ENCODE measurements at places on chromosomes 1 and 21.
A peak's percentile ranks its signal among the peaks of the same experiment; 100 is the strongest.

- no peak for DNase-seq
Observed at GRCh38 chr1:168285521-168285790, 4.8 kb downstream of the TBX19 start.

DNA sequence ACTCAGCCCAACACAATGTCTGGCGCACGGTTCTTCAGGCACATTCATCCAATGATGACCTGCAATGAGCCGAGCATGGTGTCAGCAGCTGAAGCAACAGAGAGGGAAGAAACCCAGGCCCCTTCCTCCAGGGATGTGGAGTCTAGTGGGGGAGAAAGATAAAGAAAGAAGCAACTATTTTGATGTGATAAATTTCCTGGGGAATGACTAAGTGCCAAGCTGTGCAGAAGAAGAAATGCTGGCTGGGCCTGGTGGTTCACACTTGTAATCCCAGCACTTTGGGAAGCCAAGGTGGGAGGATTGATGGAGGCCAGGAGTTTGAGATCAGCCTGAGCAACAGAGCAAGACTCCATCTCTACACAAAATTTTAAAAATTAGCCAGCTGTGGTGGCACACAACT, 561.8 kb downstream of the KIF26B start:
- DNase-seq = no peak

GRCh38 chr1:59526240-59526639, 229.3 kb downstream of the FGGY start:
- DNase-seq = no peak

DNA sequence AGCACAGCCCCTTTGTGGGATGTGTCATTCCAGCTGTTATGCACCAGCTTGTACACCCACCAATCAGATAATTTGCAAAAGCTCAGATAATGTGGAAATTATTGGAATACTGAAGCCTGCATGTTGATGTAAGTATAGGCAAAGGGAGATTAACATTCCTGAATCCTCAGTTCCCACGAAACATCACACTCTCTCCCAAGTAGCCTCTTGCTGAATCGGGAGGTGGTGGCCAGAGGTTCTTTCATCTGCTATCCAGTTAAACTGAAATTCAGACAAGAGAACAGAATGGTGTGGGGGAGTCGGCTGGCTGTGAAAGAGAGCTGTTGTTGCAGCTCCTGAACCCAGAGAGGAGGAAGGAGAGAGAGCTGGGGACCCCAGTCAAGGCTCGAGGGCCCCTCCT, 170.9 kb downstream of the ZBTB18 start:
- no peak for DNase-seq

DNA sequence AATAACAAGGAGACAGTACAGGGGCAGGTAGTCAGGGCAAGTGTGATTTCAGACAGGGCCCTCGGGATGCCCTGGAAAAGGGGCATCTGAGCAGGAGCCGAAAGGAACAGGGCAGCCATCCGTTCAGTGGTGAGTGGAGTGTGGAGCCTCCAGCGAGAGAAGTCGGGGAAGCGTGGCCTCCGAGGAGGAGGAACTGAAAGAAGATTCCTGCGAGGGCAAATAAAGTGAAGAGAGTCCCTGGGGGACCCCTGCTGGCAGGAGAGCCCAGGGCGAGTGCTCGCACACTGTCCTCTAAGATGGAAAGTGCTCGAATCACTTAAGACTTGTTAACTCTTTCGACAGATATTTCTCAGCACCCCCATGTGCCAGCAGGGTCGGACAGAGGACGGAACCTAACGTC, 3.5 kb upstream of the UTS2 start:
- DNase-seq = no peak

DNA sequence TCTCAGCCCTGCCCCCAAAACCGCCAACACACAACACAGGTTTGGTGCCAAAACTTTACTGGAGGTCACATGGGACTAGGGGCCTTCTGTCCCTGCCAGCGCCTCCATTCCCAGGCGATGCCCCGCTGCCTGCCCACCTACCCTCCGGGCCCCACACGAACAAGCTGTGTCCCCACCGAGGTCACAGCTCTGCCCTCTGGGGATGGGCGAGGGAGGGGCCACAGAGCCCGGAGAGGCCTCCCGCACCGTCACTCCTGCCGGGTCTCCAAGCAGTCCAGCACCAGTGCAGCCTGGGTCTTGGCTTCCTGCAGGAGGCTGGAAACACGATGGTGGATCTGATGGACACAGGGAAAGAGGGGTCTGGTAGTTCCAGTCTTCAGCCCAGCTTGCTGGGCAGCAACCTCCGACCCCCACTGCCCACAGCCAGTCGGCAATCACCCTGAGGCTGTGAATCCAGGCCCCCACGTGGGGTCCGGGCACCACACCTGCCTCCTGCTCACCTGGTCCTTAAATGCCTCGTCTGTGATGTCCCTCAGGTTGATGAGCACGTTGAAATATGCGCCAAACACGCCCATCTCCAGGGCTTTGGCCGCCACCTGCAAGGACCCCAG, 18.5 kb downstream of the FTCD start:
- no peak for DNase-seq

DNA sequence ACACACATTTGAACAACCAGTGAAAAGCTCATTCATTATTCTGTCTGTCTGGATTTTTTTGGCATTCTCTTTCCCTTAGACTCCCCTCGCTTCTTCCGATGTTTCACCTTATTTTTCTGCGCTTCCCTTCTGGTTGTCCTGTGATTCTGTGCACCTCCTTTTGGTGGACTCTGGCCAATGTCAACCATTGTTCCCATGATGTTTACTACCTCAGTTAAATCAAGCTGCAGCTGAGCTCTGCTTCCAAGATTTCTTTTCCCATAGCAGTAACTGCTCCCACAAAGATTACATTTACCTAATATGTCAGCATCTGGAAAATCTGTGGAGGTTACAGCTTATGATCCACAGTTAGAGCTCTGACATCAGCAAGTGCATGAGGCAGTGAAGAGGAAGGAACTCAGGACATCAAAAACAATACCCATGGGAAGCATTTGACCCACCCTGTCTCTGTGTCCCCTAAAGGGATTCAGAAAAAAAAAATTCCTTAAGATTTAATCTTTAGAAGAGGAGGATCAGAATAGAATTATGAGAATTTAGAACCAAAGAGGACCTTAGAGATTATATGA, 69.9 kb upstream of the ADAMTS5 start:
- no peak for DNase-seq

GRCh38 chr1:26861889-26862378, 1.0 kb upstream of the SFN start:
- DNase-seq = peak; percentile 49

DNA sequence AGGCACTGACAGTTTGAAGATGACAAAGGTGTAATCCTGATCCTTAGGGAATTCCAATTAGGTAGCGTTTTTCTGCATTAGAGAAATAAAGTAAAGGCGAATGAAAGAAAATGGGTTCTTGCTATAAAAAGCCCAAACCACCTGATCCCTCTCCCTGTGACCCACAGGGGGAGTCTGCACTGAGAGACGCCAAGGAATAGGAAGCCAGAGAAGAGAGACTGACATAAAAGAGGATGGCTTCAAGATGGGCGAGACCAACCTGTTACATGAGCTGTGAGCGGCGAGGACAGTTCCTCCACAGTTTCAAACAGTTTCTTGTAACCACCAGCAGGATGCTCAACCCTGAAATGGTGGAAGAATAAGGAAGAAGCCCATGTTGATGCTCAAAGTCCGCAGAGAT, 1.4 kb downstream of the RPE65 start:
- DNase-seq = no peak

GRCh38 chr1:168148916-168149315, 12.2 kb upstream of the GPR161 start:
- DNase-seq = no peak

GRCh38 chr1:238073991-238074390, 183.3 kb upstream of the ZP4 start:
- no peak for DNase-seq

- peak; percentile 92 for DNase-seq
Observed at GRCh38 chr1:212558693-212559480, 49.7 kb upstream of the ATF3 start.

DNA sequence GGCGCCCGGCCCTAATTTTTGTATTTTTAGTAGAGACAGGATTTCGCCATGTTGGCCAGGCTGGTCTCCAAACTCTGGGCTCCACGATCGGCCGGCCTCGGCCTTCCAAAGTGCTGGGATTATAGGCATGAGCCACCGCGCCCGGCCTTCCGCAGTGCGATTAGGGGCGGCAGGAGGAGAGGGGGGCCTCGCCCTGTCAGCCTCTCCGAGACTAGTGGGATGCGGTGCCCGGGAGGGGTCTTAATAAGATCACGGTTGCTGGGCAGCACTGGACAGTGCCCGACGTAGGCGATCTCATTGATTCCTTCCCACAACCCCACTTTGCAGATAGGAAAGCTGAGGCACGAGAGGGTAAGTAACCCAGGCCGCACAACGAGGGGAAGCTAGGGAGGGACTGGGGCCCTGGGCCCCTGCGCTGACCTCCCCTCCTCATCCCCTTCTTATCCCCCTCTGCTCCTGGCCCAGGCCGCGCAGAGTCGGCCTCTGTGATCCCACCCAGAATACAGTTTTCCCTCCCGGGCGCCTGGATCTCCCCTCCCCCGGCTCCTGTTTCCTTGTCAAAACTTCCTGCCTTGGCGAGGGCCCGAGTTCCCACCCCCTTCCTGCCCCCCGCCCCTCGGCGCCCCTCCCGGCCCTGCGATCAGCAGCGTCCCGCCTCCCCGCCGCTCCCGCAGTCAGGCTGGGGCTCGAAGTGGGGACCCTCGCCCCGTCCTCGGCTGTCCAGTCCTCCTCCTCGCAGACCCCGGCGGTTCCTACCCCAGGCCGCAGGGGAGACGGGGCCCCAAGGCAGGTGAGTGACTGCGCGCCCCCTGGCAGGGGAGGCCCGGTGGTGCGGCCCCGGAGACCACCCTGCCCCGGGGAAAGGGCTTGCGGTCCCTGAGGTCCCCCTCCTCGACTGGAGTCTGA, at the start of gene PEAR1:
Gene PEAR1 (plus strand): TSS at position 671 of the 906 bp plus-strand sequence. CDS start 10,209 bp downstream, outside the sequence.
- DNase-seq = no peak

GRCh38 chr1:202016022-202016810, 5.8 kb downstream of the ELF3 start:
- DNase-seq = no peak

DNA sequence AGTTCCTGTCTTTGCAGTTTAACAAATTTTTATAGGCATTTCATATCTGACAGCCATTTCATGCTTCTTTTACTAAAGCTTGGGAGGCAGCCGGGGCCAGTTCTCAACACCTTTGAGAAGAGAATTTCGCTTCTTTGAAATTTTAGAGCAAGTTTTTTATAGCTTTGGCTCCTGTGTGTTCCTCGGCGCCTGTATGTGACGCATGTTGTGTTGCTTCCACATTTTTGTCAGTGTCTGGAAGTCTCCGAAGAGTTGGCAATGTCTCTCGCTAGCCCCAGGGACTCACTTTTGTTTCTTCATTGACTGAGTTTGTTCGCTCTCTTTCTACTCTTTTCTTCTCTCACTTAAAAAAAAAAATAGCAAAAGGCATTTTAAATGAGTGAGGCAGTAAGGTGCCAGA, 386.9 kb upstream of the PLXNA2 start:
- DNase-seq = no peak

GRCh38 chr1:203364094-203364801, 13.3 kb upstream of the FMOD start:
- no peak for DNase-seq

- DNase-seq = peak; percentile 23
Observed at GRCh38 chr1:14590411-14591180, 7.9 kb upstream of the KAZN start.

DNA sequence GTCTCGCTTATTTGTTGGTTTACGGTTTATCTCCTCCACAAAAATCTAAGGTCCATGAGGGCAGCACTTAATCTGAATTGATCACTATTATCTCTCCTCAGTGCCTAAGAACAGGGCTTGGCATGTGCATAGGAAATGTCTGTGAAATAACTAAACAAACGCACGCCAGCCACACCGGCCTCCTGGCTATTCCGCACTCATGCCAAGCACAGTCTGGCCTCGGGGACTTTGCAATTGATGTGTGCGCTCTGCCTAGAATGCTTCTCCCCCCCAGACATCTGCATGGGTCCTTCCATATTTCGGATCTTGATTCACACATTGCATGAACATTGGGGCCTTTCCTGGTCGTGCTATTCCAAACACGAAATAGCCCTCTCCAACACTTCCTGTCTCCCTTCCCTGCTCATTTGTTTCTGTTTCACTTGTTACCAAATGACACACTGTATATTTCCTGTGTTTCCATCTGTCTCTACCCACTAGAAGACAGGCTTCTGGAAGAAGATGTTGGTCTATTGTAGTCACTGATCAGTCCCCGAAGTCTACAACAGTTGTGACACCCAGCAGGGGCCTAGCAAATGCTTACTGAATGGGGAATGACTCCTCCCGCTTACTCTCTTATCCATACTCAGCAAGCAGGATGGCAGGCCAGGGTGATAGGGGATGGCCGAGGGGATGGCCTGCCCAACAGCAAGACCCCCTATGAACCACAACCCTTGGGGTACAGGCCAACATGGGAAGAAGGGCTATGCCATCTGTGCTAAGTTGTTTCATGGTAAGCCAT, 93.9 kb downstream of the GLIS1 start:
- DNase-seq = no peak

- DNase-seq = no peak
Observed at GRCh38 chr21:33259428-33259827, 6.7 kb upstream of the IL10RB start.

DNA sequence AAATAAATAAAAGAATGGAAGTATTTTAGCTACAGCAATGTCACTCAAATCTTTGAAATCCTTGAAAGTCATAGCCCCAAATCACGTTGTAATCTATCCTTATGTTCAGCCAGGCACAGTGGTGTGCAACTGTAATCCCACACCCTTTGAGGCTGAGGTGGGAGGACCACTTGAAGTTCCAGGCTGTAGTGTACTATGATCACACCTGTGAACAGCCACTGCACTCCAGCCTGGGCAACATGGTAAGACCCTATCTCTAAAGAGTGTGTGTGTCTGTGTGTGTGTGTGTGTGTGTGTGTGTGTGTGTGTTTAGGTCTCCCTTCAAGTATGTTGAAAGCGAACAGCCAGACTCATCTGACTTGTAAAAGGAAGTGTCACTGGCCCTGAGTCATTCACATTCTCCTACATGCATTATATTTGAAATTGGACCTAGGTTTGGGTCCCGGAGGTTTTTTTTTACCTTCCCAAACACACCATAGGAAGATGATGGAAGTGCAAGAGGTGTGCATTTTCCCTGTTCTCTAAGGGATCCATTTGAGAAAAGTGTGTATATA, 50.1 kb downstream of the ZNF281 start:
- no peak for DNase-seq

Data from urothelium cell line (cell line).